ENCODE measurements at places on chromosomes 1 and 21.

GRCh38 chr1:31310198-31310597, 13.4 kb downstream of the ZCCHC17 start:
- DNase-seq = no peak

- no peak for DNase-seq
Observed at GRCh38 chr1:158019171-158019868, 25.9 kb downstream of the KIRREL1 start.

DNA sequence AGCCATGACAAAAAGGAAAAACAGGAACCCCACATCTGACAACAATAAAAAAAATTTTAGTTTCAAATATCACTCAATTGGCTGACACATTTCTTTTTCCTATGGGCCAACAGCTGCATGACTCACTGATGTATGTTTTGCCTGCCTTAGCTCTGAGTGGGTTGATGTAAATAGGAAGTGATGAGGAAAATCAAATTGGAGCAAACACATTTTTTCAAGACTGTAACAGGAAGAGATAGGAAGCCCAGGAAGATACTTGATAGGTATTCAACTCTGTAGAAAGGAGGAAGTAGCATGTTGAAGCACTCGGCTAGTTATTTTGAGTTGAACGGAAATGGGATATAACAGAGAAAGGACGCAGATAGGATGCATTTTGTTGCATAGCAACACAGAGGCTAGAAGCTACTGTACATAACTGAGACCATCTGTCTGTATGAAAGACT, 168.0 kb upstream of the NR5A2 start:
- no peak for DNase-seq

DNA sequence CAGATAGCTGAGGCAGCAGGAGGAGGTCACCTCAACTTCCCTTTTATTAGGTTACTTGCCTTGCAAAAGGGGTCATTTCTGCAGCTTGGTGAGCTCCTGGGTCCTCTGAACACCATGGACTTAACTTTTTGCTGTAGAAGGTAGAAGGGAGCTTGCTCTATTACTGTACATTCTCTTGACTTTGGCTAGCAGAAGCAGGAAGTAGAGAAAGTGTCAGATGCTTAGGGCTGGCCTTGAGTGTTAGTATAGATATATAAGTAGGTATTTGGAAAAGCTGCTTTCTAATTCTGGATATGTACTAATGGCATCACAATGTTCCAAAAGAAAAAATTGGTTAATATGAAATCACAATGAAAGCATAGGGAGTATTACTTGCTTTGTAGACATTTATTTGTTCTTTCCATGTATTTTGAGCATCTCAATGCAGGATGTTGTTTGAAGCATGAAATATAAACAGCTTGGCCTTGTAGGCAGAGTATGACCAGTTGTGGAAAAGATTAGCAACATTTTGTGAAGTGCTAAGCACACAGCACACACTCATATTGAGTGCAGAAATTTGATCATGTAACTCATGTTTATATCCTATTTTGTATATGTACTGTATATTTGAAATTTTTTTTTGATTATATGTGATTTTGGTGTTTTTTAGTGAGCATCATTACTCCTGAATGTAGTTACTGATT, 108.8 kb downstream of the DYRK1A start:
- no peak for DNase-seq

DNA sequence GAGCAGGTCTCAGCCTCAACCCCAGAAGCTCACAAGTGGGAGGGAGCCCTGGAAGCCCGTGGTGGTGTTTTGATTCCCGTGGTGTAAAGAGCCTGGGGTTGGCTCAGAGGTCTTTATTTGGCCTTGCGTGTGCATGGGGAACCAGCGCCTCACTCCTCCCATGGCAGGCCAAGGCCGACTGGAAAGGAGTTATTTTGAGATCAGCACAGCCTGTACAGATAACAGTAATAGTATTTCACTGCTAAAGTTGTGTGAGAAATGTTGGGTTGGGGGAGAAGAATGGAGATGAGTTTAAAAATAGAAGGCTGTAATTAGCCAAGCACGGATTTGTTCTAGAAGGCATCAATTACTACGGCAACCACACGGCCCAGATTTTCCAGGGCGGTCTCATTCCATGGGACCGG, 186.5 kb downstream of the DYRK1A start:
- no peak for DNase-seq

GRCh38 chr1:44030605-44031251, 534 bp downstream of the SLC6A9 start:
- DNase-seq = no peak

GRCh38 chr1:156494309-156494895, 6.2 kb downstream of the MEF2D start:
- no peak for DNase-seq

DNA sequence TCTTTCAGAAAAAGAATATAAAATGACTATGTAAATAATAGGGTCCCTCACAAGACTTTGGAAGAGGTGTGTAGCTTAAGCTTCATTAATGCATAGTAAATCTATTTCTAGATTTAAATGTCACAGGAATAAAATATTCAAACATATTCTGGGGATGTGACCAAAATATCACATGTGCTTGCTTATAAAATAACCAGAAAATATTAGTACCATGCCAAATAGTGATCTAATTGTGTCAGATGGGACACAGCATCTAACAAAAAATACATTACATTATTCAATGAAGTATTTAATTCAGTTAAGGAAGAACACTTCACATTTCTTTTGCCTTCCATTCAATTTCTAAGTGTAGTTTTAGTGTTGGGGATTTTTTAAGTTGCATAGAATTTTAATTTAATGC, 179.5 kb downstream of the LRRC40 start:
- no peak for DNase-seq

DNA sequence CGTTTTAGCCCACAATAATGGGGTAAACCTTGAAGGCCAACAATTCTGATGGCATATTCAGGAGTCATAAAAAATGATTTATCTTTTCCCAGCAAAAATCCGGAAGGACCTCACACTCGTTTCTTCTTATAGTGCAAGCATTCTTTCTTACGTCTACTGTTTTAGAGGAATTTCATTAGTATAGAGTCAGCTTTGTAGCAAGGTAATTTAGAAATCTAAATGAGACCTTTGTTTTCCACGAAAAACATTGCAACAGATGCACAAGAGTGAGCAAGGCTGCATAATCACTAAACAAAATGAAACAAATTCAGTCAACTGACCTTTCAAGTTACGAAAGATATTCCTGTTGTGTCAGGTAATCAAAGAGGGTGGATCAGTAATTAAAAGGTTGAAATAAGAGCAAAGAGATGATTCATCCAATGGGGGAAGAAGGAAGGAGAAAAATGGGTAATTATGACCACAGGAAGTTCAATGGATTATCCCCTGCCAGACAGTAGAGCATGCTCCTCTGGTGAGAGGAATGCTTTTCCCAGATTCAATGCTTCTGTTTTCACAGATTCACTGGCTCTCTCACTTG, 560 bp upstream of the CSDE1 start:
- DNase-seq = no peak

DNA sequence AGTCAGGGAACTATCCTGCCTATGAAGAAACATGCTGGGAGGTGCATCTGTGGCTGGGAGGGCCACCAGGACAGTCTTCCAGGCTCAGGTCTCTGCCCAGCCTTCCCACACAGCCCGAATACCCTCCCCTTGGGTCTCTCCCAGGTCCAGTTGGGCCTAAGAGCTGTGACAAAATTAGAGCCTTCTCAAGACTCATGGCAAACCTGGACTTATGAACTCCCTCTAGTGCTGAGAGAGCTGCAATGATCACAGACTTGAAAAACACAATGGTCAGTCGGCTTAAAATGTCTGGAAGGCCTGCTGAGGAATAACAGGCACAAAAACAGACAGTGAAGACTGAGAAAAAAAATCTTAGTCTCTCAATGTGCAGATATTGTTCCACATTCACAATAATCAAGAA, 325.1 kb downstream of the BRINP2 start:
- no peak for DNase-seq

GRCh38 chr1:25355841-25356395, 17.8 kb downstream of the TMEM50A start:
- no peak for DNase-seq

- no peak for DNase-seq
Observed at GRCh38 chr1:213993929-213994328, 6.2 kb downstream of the PROX1 start.

- no peak for DNase-seq
Observed at GRCh38 chr1:3172431-3173380, 103.7 kb downstream of the PRDM16 start.

GRCh38 chr21:38670861-38671260, 134.9 kb upstream of the ETS2 start:
- DNase-seq = no peak

DNA sequence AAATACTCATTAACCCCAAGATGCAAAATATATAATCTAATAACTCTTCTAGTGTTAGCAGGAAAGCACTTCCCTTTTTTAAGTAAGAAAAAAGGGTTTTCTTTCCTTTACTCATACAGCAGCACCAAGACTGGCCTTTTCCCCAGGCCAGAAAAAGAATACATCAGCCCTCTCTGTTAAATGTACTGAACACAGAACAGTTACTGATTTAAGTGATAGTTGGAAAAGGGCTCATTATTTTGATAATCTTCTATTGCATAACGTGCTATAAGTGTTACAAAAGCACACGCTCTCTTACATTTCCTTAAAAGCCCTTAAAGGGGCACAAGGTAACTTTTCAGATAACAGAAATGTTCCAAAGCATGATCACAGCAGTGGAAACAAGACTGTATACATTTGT, 142.9 kb downstream of the TIAM1 start:
- DNase-seq = no peak

GRCh38 chr1:99017655-99018054, 13.0 kb upstream of the PLPPR5 start:
- no peak for DNase-seq

GRCh38 chr1:44108971-44109370, 9.7 kb upstream of the KLF17 start:
- DNase-seq = no peak

DNA sequence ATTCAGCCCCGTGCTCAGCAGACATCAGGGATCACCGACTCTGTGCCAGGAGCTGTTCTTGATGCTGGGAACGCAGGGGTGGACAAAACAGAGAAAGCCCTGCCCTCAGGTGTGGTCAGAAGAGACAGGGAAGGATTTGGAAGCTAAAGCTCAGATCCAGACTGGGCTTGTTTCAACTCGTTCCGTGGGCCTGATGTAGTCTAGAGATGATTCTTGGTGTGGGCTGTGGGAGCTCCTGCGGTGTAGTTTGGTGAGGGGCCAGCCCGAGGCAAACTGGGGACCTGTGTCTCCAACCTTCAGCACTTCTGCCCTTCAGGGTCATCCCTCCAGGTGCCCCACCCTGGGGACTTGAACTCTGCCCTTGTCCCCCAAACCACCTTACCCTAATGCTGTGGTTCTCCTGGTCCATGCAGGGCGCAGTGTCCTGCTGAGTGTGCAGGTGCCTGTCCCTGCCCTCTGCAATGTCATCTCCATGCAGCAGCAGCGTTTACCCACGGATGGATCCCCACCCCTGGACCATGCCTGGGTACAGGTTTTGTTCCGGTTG, 17.3 kb upstream of the ABCG1 start:
- DNase-seq = no peak

DNA sequence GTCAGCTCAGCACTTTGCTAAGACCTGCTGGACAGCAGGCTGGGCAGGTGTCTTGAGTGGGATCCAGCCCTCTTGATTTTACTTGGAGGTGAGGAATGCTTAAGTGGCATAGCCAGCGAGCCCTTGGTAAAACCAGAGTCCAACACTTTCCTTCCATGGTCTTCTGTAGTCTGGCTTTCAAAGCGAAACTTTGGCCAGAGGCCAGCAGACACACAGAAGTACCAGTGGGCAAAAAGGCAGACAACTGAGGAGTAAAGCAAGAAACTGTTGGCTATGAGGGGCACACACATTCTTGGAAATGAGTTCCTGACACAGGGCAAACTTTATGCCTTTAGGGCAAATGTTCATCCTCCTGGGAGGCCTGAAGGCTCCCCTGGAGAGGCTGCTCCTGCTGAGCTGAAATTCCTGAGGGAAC, 281.0 kb upstream of the POU3F1 start:
- DNase-seq = no peak

GRCh38 chr1:10694633-10695627, 101.5 kb downstream of the CASZ1 start:
- DNase-seq = peak; percentile 63

DNA sequence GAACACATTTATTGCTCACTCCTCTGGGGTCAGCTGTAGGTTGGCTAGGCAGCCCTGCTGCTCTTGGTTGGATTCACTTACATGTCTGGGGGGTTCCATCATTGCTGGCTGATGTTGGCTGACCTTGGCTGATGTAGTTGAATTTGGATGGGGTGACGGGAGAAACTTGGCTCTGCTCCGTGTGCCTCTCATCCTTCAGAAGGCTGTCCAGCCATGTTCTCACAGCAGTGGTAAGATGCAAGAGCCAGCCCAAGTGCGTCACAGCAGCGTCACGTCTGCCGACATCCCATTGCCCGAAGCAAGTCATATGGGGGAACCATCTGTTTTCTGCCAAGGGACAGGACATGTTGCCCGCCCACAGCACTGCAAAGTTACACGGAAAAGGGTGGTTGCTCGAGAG, 613.5 kb downstream of the MATN1 start:
- no peak for DNase-seq

Measured in activated CD8-positive, alpha-beta memory T cell treated with anti-CD3 and anti-CD28 coated beads for 1 hour (primary cell).